ENCODE measurements at places on chromosomes 4 and X.

DNA sequence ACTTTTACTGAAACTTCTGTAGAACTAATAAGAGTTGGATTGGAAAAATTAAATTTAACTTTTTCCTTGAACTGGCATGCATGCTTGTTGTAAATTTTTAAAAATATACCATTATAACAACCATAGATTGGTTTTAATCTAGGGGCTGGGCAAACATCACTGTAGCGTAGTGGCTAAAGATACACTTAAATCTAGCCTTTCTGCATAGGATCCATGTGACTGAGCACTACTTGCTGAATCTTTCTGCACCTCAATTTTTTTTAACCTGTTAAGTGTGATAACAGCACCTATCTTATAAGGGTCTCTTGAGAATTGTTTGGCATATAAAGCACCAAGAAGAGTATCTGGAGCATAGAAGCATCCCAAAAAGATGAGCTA lies 4.1 kb downstream of the ANXA10 start:
- DNase-seq: no peak

DNA sequence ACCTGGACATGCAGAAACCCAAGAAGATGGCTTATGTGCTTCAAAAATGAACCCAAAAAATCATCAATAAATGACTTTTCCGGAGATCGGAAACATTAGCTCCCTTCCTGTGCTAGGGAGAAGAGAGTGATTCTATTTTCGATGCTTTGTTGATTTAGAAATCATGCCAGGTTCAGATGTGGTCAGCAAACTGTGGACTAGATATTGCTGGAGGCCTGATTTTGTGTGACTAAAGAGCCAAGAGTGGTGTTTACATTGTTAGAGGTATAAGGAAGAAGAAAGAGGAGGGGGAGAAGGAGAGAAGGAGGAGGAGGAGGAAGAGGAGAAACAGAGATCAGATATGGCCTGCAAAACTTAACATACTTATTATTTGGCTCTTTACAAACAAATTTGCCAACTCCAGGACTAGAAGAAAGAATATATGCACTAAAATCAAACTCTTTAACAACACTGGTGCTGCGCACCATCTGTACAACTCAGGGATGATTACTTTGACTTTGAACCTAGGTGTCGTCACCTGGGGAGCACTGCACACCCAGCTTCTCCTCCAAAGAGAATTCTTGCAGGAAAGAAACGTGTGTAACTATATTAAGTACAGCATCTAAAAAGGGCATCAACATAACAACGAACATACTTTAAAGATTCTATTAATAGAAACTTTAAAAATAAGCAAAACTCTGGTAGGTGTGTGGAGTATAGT lies 664.9 kb upstream of the LCORL start:
- DNase-seq: no peak

- DNase-seq: no peak
These were observed 2.6 kb downstream of the C4orf33 start for GRCh38 chr4:129098531-129099001.

DNA sequence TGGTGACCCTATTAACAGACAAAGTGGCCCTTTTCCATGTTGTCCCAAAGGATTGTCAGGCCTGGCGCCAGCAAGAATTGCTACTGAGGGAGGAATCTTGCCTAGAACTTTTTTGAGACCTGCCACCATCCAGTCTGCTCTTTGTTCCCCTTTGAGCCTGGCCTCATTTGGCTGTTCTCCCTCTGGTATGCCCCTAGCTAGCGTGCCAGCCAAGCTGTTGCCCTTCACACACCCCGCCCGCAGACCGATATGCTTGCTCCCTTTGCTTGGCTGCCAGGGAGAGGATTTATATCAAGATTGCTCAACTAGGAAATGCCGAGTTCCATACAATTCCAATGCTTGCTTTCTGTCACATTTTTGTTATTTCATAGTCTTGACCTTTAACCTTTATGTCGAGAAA lies 24.4 kb downstream of the IGSF1 start:
- DNase-seq: no peak

DNA sequence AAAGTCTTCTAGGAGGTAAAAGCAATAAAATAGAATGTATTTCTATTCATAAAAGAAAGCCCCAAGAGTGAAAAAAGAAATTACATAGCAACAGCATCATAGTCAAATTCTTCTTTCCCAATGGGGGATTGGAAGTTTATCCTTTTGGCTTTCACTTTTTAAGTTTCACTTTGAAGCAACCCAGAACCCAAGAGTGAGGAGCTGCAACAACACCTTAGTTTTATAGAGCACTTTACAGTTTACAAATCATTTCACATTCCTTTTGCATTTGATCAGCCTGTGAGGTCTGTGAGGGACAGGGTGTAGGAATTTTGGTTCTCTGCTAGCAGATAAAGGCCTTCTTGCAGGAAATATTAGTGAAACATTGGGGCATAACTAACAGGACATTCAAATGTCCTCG lies 112.0 kb upstream of the NDP start:
- no peak for DNase-seq

- no peak for DNase-seq
These were observed 42.7 kb downstream of the HPRT1 start for GRCh38 chrX:134502686-134503085.

DNA sequence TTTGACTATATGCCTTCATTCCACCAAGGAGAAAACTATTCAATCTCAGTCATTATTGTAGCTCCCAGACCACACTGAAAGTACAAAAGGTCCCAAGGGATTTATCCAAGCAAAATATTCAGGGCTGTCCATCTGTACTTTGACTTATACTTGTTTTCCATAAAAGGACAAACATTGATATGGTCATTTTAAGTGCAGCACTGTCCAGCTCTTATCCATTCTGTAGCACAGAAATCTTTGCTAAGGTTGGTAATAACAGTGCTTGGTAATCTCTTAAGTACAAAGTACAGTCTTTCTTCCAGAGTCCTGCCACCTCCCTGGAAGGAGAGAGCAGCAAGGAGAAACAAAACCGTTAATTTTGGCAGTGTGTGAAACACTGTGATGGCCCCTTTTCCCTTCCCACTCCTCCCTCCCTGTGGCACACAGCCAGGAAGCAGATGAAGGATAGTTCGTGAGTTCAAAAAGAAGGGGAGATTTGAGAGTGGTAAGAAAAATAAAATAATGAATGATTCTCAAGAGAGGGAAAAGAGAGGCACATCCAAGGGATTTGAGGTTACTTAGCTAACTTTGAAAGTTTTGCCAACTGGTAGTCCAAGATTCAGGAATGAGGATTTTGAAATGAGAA lies 6.8 kb upstream of the CXCL2 start:
- no peak for DNase-seq

DNA sequence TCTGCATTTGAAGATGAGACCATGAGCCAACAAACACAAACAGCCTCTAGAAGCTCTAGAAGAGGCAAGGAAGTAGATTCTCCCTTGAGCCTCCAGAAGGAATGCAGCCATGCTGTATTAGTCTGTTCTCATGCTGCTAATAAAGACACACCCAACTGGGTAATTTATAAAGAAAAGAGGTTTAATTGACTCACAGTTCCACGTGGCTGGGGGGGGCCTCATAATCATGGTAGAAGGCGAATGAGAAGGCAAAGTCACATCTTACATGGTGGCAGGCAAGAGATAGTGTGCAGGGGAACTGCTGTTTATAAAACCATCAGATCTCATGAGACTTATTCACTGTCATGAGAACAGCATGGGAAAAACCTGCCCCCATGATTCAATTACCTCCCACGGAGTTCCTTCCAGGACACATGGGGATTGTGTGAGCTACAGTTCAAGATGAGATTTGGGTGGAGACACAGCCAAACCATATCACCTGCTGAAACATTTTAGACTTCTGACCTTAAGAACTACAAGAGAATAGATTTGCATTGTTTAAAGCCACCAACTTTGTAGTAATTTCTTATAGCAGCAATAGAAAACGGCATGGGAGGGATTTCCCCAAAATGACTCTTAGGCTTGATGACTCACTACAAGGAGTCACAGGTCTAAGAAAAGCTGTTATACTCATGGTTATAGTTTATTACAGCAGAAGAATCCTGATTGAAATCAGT lies 284.4 kb upstream of the SFRP2 start:
- DNase-seq: no peak

DNA sequence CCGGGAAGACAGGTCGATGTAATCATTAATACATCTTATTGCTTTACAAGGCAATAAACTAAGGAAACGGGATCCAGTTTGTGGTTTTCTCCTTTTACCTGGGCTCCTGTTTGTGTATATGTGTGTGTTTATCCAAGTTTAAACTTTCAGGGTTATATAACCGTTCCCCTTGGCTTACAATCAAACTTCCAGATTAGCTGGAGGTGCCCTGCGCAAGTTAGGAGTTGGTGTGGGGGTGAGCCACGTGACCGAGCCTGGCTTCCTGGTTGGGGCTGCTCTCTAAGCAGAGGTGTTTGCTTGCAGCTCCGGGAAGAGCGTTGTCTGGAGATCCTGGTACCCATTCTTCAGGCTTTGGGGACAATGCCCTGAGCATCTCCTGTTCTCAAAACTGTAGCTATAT lies 129.2 kb downstream of the FHDC1 start:
- DNase-seq: no peak

DNA sequence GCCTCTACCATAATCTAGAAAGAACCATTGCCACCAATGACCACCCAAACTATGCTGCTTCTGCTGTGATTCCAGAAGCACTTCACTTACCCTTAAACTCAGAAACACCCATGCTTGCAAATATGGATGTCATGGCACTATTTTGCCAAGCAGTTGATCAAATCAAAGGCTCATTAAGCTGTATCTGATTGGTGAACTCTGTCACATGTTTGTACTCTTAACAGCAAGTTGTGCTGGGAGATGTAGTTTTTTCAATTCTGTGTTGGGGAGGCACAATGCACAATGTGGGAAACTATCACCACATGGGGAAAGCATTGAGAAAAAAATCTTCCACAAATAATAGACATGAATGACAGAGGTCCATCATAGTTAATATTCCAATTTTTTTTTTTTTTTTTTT lies 19.2 kb upstream of the SPCS3 start:
- no peak for DNase-seq

DNA sequence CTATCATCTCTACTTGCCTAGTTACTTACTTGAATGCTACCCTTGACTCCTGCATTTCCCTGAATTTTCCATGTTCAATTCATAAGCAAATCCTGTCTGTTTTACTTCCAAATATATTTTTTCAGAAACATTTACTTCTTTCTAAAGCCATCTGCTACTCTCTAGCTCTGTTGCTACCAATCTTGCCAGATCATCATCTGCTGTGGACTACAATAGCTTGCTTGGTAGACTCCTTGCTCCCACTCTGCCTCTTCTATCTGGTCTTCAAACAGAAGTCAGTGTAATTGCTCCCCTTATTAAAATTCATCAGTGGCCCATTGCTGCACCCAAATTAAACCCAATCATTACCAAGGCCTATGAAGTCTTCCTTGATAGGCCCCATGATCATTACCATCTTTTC lies 151.6 kb upstream of the HPGD start:
- no peak for DNase-seq

DNA sequence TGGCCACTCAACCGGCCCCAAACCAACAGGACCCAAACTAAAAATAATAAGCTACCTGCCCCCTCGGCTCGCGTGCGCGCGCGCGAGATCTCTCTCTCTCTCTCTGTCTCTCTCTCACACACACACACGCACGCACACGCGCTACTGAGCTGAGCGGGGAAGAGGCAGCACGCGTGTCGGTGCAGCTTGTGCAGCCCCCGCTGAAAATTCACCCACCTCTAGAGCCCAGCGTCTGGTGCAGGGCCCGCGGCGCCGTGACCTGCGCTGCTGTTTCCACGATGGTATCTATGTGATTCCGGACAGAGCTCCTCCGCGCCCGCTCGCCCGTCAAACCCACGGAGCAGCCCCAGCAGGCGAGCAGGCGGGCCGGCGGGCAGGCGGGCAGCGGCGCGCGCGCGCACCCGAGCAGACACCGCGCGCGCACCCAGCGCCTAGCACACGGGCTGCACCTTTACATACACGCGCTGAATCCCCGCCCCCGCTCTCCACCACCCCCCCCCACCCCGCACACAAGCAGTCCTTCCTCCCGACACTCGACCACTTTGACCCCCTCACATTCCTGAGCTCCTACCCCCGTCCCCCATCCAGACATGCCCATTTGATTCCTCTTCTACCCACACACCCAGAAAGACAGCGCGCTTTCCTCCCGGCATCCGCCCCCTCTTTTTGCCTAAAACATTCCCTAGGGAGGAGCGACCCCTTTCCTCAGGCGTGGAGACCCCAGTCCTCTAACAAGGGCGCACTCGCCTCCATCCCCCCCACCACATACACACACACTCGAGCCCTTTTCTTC lies 1.0 kb downstream of the SLITRK4 start:
- DNase-seq: no peak

- no peak for DNase-seq
These were observed 122.2 kb downstream of the ANXA5 start for GRCh38 chr4:121574618-121575017.

GRCh38 chr4:107682306-107682705 lies 37.7 kb downstream of the PAPSS1 start:
- DNase-seq: no peak

GRCh38 chrX:11528623-11529022 lies 137.1 kb downstream of the ARHGAP6 start:
- no peak for DNase-seq

- no peak for DNase-seq
These were observed 70.4 kb downstream of the FBXL5 start for GRCh38 chr4:15584785-15585184.

- no peak for DNase-seq
These were observed 201.3 kb downstream of the RBM46 start for GRCh38 chr4:154982187-154983047.

GRCh38 chr4:7620814-7621176 lies 186.1 kb upstream of the PSAPL1 start:
- no peak for DNase-seq

- no peak for DNase-seq
These were observed 303.6 kb upstream of the PCDH7 start for GRCh38 chr4:30416547-30416946.

GRCh38 chr4:46980851-46981250 lies 12.5 kb downstream of the GABRA4 start:
- no peak for DNase-seq

DNA sequence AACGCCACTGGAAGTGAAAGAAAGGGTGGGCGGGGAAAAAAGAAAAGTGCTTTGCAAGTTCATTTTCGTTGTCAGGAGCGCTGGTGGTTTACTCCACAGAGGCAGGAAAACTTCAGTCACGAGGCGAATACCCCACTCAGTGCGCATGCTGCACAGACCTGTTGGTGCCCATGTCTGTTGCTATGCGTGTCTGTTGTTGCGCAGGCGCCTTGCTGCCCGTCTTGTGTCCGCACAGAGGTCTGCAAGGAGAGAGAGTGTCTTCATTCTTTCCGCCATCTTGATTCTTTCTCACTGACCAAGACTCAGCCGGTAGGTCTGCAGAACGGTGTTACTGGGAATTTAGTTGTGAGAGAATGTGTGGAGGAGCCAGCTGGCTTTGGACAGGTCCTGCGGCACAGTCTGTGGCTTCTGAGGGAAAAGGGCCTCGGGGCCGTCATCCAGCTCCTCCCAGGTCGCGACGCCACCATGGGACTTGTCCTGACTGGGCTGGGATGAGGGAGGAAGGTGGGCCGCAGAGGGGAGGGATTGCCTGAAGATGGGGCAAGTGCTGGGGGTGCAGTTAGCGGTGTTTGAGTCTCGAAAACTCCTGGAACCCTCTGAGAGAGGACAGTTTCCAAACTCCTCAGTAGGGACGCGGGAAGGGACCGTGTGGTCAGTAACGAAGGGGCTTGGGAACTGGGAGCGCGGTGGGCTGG lies at the start of gene PAGE2:
Gene PAGE2, plus strand, starts transcription at position 224 of the 695 bp plus-strand sequence. CDS start 1,003 bp downstream, outside the sequence.
- DNase-seq: no peak

- DNase-seq: no peak
These were observed 65.2 kb downstream of the FAM13A start for GRCh38 chr4:88991746-88992145.

All from stimulated activated CD4-positive, alpha-beta T cell treated with anti-CD3 and anti-CD28 coated beads, Interleukin-15, amount 100 ng/mL, for 1 hour (primary cell).